ENCODE measurements at places on chromosomes 6 and 20.
A peak's percentile ranks its signal among the peaks of the same experiment; 100 is the strongest.

DNA sequence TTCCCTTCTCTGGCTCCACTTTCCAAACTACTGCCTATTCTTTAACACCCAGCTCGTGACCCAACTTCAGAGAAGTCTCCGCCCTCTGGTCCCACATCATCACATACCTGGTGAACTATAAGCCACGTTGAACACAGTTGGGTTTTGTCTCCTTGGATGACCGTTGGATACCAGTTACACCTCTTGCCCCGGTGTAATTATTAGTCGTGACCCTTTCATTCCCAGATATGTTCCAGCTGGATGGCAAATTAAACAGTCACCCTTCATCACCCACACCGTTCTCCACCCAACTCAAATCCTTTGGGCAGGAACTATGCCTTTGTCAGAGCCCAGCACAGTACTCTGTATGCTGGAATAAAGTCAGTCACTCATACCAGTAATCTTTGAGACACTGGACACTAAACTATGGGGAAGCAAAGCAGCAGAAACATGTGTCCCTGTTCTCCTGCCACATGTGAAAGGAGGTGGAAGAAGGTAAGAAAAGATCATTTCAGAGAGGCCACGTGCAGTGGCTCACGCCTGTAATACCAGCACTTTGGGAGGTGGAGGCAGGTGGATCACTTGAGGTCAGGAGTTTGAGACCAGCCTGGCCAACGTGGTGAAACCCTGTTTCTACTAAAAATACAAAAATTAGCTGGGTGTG, 22.5 kb downstream of the PLAGL2 start:
- DNase-seq, result no peak

DNA sequence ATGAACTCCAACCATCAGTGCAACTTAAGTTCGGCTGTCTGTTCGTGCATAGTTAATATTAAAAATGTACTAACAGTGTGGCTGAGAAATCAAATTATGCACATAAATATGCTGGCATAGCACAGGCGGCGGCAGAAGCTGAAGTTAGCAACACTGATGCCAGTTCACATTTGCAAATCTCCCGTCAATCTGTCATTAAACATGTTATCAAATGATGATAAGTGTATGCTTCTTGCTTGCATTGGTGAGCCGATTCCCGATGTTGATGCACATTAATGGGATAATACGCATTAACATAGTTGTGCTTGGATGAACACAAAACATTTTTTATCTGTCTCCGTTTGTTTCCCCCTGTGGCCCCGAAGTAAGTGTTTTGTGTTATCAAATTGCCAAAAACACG, 309.4 kb downstream of the ZNF217 start:
- DNase-seq, result no peak

DNA sequence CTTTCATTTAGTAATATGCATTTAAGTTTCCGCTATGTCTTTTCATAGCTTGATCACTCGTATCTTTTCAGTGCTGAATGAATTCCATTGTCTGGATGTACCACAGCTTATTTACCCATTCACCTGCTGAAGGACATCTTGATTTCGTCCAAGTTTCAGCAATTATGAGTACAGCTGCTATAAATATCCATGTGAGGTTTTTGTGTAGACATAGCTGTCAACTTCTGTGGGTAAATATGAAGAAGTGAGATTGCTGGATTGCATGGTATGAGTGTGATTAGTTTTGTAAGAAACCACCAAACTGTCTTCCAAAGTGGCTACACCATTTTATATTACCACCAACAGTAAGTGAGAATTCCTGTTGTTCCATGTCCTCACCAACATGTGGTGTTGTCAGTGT, 79.2 kb upstream of the STMND1 start:
- no peak for DNase-seq

DNA sequence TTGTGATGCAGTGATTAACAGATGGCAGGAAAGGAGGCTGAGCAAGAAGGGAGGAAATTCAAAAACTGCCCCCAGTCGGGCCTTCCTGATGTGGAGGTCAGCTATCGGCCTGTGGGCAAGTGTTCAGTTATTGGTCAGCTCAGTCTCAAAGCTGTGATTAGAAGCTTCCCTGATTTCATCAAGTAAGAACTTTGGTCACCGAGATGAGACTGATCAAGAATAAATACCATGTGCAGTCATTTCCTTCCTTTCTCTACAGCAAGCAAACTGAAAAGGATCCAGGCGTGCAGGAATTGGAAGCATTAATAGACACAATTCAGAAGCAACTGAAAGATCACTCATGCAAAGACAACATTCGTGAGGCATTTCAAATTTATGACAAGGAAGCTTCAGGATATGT, 69.7 kb downstream of the EFHC1 start:
- DNase-seq, result no peak

DNA sequence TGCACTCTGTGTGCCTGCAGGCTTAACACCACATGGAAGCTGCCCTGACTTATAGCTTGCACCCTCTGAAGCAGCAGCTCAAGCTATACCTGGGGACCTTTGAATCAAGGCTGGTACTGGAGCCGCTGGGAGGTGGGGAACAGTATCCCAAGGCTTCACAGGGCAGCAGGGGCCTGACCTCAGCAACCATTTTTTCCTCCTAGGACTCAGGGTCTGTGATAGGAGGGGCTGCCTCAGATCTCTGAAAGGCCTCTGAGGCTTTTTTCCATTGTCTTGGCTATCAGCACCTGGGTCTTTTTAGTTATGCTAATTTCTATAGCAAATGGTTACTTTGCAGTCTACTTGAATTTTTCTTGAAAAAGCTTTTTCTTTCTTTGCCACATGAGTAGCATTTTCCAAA, 80.2 kb upstream of the OPRM1 start:
- DNase-seq, result no peak

DNA sequence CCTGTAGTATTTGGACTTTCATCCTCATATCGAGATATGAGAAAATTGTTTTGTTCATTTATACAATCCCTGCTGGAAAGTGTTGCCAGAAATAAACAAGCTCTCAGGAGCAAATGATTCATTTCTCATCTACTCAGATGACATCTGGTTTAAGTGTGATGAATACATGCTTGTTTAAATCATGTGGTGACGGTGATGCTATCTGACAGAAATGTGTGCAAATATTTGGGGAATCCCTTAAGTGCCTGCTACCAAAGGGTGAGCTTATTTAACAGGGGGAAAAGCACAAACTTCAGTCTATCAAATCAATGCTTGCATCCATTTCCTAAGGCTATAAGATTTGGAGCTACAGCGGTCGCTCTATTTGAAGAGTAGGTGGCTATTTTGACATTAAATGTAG, 368.3 kb upstream of the SASH1 start:
- no peak for DNase-seq

DNA sequence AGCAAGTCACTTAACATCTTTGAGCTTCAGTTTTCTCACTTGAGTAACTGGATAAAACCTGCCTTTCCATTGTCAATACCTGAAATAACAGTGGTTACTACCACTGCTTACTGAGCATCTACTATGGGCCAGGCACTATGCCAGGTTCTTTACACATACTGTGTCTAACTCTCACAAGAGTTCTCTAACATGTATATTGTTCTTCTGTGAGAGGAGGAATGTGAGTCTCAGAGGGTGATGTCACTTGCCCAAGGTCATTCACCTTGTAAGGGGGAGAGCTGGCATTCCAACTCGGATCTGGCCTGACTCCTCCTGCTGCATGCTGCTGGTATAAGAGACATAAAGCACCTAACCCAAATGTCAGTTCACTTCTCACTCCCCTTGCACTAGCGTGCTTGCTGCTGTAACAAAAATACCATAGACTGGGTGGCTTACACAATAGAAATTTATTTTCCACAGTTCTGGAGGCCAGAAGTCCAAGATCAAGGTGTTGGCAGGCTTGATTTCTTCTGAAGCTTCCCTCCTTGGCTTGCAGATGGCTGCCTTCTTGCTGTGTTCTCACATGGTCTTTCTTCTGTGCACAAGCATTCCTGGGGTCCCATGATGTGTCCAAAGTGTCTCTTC, 21.9 kb upstream of the SGK2 start:
- no peak for DNase-seq

- DNase-seq, result no peak
Measured at GRCh38 chr6:88573561-88573960, 389.9 kb downstream of the RNGTT start.

- no peak for DNase-seq
Measured at GRCh38 chr6:151690768-151691562, 116.5 kb upstream of the ESR1 start.

GRCh38 chr6:147707524-147707923, 199.0 kb downstream of the SAMD5 start:
- DNase-seq, result no peak

DNA sequence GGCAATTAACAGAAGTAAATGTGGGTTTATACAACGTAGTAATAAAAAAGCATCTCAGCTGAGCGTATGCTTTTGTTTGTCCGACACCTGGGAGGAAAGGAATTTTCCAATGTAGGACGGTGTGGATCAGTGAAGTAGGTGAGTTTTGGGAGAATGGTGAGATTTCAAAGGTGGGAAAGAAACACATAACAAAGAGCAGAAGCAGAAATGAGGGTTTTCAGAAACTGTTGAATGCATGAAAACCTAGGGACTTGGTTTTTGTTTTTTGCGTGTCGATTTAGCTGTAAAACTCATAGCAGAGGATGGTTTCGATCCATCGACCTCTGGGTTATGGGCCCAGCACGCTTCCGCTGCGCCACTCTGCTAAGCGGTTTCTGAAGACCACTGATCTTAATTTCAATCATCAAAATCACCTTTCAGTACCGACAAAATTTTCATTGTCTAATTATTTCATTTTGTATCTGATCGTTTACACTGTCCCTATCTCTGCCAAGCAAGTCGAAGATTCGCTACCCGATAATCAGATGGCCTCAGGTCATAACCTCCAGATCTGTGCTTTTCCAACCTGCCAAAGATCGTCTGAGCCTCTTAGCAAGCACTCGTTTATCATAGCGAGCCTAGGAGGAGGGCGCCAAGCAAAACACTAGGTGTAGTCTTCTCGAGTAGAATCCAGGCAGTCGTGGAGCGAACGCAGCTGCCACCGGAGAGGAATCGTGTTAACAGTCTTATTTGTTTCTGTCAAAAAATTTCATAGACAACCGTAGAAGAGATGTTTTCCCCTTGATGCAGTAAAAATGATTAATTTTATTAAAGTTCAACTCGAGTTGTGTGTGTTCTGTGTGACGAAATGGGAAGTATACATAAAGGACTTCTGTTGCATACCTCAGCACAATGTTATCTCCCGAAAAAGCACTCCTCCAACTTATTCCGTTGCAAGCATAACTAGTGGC, 20.9 kb upstream of the POM121L2 start:
- peak; percentile 63 for DNase-seq

DNA sequence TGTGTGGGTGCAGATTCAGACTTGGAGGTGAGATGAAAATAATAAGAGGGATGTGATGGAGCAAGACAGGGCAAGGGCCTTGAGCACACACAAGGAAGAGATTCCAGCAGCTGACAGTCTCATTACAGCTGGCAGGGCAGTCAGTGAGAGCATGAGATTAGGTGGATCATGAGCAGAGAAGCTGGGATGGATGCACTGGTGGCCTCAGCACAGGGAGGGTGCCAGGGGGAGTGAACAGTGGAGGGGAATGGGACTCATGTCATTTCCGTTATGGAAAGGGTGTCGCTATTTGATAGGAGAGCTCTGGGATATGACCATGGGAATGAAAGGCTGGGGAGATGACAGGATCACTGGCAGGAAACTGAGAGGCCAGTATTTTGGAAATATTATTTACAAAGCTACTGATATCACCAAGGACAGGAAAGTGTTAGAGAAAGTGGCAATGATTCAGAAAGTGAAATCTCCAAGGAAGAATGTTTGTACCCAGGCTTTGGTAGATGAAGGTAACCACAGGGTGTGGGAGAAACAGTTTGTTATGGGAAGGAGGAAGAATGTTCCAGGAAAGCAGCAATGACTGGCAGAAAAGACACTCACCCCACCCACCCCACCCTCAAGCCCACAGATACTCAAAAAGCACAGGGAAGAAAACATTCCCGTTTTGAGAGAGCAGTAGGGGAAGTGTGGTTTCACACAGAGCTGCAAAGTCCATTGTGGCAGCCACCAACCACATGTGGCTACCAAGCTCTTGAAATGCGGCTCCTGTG, 214.7 kb upstream of the PROKR2 start:
- DNase-seq, result no peak

- DNase-seq, result no peak
Measured at GRCh38 chr6:39204646-39205244, 24.5 kb downstream of the KCNK5 start.

DNA sequence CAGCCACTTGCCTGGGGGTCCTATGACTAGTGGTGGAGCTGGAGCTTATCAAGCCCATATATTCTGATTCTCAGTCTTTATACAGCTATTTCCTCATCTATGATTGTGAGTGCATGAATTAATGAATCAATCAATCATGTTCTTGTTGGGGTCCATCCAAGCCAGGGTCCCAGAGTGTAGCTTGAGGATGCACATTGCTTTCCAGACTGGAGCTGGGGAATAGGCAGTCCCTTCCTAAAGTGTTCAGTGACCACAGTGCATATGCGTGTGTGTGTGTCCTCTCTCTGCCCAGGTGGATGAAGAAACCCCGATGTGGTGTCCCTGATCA, 25.1 kb downstream of the MMP24 start:
- no peak for DNase-seq

- DNase-seq, result no peak
Measured at GRCh38 chr6:82741325-82741995, 324.2 kb downstream of the UBE3D start.

- DNase-seq, result no peak
Measured at GRCh38 chr20:50133041-50133440, 20.1 kb upstream of the UBE2V1 start.

DNA sequence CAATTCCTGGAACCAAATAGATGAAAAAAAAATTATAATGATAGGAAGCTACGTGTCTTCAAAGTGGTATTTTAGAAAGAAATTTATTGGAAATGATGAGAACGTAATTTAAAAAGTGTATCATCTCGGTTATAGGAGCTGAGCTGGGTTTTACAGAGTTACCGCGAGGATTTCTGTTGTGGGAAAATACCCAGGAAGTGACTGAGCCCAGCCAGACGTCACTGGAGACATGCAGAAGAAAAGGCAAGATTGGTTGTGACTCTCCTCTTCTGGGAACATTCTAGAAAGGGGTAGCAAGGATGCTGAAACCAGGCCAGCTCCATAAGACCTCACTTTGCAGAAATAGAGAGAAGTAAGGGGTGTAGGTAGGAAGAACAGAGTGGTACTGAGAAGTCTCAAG, 95.9 kb upstream of the ADGRF1 start:
- no peak for DNase-seq

- no peak for DNase-seq
Measured at GRCh38 chr20:4300921-4301320, 285.6 kb upstream of the RNF24 start.

- no peak for DNase-seq
Measured at GRCh38 chr6:129605967-129606366, 104.0 kb downstream of the ARHGAP18 start.

- DNase-seq, result peak; percentile 32
Measured at GRCh38 chr6:113634352-113635163, 222.6 kb upstream of the MARCKS start.

DNA sequence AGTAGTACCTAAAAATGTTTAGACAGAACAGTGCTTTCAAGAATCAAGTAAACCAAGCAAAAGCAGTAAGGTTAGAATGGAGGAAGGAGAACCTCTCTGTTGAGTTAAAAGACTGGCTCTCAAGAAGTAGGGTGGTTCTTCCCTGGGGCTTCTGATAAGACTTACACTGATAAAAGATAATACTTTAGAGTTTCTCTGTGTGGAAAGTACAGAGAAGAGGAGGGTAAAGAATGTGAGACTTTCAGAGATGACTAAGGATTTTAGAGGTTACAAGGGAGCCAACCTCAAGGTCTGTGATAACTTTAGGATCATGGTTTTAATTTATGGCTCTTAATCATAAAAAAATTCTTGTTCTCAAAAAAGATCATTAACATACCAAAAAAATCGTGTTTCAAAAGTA, 30.9 kb upstream of the ALDH8A1 start:
- no peak for DNase-seq
